ENCODE measurements at places on chromosomes 2 and 18. TPM values are rescaled to one million over a fixed set of nuclear protein-coding genes. Genes with fewer than 3 reads are reported as not detected.

DNA sequence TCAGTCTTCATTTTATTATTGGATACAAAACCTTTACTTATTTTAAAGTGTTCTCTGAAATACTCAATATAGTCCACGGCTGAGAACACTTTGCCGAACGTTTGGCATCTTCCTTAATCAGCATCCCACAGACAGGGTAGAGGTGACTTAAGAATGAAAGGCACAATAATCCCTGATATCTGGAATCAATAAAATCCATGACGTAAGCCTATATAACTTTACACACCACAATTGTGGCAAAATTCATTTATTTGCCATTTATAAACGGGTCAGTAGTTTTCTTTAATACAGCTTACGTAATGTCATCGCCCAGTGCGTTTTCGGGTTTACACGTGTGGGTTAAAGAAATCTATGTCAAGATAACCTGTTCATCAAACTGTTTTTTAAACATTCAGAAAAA lies 1.3 kb downstream of the MGAT4A start:
- no peak for DNase-seq

DNA sequence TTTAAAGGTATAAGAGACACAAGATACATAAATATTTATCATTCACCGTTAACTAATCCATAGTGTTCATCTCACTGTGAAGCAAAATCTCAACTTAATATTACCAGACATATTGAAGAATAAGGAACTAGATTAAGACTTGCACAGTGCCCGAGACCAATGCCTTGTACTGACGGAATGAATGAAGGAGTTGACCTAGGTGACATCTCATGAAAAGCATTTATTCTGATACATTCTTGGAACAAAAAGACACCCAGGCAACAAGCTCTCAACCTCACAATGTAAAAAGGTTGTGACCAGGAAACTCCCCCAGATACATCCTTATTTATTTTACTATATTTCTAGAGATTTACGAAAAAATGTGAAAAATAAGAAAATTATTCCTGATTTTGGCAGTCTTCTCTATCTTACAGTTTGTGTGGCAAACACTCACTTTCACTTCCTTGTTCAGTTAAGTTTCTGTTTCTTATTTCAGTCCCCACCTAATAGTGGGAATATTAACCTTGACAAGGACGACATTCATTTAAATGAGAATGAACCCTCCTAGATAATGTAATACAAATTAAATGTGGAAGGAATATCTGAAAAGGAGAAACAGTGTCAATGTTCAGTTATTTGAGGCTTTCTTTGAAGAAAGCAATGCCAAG lies 28.4 kb downstream of the M1AP start:
- DNase-seq = no peak

- DNase-seq = no peak
Measured at GRCh38 chr2:207264310-207264709, 98.6 kb upstream of the KLF7 start.

DNA sequence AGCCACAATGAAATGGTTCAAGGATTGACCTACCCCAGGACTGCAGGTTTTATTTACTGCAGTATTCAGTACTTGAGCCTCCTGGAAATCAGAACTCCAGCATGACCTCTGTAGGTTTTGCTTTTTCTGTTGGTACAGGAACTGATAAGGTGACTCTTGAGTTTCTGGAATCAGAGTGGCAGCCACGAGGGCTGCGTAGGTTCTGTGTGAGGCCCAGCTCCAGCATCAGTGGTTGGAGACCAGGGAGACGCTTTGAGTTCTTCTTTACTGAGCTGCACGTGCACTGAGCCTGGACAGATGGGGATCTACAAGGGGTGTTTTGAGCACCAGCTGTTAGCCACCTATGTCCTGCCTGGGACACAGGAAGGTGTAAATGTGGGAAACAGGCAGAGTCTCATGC lies 222.7 kb upstream of the EPAS1 start:
- DNase-seq = no peak

Gene LYPD1
- total RNA-seq = 0.47 TPM

Gene CCL20
- total RNA-seq = not detected

GRCh38 chr2:235544689-235544969 lies 50.8 kb downstream of the AGAP1 start:
- no peak for DNase-seq

DNA sequence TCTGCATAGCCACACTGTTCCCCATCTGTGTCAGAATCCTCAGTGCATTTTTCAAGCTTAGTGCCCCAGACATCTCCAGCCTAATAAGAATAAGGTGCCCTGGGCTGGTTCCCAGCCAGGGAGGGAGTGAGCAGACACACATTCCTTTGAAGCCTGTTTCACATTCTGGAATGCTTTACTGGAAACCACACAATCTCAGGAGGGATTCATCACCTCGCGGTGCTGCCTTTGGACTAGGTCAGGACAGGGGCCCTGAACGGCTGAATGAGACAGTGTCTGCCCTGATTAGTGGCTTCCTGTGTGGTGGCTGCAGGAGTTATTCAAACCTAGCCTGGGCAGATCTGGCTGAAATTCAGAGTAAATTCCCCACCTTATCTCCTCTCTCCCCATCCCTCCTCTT lies 108.0 kb upstream of the LDAH start:
- DNase-seq = no peak

DNA sequence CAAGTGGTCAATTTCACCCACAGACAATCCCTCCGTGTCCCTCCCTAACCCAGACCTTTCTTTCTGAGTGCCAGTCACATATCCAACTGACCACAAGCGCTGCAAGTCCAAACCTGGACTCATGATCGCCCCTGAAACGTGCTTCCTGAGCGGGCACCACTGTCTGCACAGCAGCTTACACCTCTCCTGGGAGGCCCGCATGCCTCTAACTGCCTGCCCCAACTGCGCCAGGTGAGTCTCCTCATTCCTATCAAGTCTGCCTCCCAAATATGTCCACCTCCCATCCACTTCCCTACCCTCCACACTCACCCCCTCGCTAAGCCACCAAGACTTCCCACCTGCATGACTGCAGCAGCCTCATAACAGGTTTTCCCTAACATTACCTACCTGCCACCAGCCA lies 33.4 kb downstream of the COL4A4 start:
- DNase-seq = no peak

Gene RBM44
- 0.38 TPM for total RNA-seq

Data from psoas muscle (tissue), 8 donors.